ENCODE measurements at places on chromosomes 1 and 21. TPM values are rescaled to one million over a fixed set of nuclear protein-coding genes. Genes with fewer than 3 reads are reported as not detected.
A peak's percentile ranks its signal among the peaks of the same experiment; 100 is the strongest.

The ATP6V1G3 gene
- not detected for total RNA-seq

The OR2L5 gene
- not detected for total RNA-seq

The CYP4A22 gene
- not detected for total RNA-seq

DNA sequence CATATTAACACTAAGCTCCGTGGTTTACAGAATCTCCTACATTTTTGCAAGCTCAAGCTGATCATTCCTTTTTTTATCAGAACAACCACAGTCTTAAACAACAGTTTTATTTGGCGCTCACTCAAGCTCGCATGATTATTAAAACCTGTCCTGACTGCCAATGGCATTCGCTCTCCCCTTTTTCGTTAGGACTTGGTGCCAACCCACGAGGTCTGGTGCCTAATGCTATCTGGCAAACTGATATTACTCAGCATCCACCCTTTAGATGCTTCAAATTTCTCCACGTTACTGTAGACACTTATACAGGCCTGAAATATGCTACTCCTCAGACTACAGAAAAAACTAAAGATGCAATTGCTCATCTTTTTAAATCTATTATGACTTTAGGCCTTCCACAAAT, 23.0 kb upstream of the ITLN1 start:
- no peak for DNase-seq

DNA sequence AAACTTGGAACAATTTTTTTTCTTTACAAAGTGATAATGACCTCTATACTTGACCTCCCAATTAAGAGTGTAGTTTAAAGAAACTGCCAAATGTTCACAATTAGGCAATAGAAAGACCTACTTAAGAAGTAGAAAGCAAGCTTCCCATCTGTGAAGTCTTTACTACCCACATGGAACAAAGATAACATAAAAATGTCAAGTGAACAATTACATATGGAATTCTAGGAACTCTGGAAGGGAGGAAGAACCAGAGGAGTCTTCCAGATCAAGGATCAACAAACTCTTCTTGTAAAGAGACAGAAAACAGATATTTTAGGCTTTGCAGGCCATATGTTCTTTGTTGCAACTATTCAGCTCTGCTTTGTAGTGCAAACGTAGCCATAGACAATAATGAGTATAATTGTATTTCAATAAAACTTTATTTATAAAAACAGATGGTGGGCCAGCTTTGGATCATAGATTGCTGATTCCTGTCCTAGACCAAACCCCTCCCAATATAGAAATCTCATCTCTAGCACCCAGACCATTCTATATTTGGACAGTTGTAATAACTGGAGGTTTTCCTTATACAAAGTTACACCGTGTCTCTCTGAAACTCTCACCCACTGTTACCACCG, 68.4 kb upstream of the MAGI3 start:
- no peak for DNase-seq

DNA sequence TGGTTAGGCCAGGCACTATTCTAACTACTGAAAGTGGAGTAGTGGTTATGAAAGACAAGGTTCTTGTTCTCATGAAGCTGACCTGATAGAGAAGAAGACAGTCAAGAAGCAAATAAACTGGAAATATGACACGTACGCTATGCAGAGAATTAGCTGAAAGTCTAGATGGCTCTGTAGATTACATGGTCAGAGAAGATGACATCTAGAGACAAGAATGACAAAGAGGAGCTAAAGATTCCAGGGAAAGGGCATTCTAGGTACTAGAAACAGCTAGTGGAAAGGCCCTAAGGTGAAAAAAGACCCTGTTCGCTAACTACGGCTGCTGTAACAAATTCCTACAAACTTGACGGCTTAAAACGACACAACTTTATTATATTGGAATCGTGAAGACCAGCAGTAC, 68.0 kb upstream of the NRIP1 start:
- no peak for DNase-seq

GRCh38 chr1:176531036-176531435, 68.1 kb downstream of the PAPPA2 start:
- DNase-seq, result no peak

- DNase-seq, result no peak
Observed at GRCh38 chr1:101290119-101290921, 53.5 kb downstream of the S1PR1 start.

- DNase-seq, result peak; percentile 67
Observed at GRCh38 chr1:156677616-156678596, 699 bp upstream of the NES start.

DNA sequence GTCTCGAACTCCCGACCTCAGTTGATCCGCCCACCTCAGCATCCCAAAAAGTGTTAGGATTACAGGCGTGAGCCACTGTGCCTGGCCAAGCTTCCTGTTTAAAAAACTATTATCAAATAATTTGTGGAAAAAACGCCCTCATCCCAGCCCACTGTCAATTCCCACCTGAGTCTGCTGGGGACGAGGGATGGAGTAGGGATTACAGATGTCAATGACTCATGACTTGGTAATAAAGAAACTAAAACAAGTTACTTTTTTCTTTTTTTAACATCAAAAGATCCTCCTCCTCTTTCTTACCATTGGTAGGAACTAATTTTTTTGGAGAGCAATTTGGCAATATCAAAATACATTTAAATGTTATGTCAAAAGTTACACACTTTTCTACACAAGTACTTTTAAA, 9.7 kb downstream of the CNN3 start:
- no peak for DNase-seq
